ENCODE measurements at places on chromosomes 7 and 10.

GRCh38 chr10:101839416-101840063 is 4.1 kb downstream of the KCNIP2 start:
- DNase-seq, result no peak

GRCh38 chr7:23893942-23894891 is 184.2 kb downstream of the STK31 start:
- DNase-seq, result peak; percentile 2

DNA sequence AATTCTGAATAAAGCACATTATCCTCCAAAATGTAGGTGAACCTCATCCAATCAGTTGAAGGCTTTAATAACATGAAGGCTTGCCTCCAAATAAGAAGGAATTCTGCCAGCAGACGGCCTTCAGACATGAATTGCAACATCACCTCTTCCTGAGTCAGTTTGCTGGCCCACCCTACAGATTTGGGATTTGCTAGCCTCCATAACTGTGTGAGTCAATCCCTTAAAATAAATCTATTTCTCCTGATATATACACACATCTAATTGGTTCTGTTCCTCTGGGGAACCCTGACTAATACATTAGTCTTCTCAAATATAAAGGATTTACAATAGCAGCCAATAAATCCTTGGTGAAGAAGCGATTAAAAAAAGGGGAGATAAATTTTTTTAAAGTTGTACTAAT is 34.8 kb upstream of the OSBPL3 start:
- DNase-seq, result no peak

GRCh38 chr10:61747307-61747706 is 84.6 kb downstream of the CABCOCO1 start:
- no peak for DNase-seq

- DNase-seq, result no peak
Measured at GRCh38 chr7:49778731-49779270, 5.4 kb downstream of the VWC2 start.

DNA sequence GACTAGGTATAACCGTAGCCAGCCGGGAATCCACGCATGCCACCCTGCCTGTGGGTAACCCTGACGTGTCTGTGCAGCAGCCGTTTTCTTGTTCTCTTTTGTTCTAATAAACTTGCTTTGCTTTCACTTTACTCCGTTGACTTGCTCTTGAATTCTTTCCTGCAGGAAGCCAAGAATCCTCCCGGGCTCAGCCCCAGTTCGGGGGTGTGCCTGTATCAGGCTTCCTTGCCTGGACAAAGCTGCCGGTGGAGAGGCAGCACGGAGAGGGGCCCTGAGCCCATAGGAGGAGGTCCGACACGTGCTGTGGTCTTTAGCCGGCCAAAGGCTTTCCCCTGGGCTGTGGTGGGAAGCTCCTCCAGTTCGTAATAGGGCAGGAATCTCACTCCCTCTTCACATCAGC is 256.5 kb upstream of the PPP2R2D start:
- DNase-seq, result no peak

- DNase-seq, result no peak
Measured at GRCh38 chr10:127911218-127911866, 4.4 kb downstream of the PTPRE start.

- DNase-seq, result no peak
Measured at GRCh38 chr10:16799621-16800020, 17.6 kb downstream of the RSU1 start.

GRCh38 chr10:93680412-93681047 is 21.9 kb downstream of the FRA10AC1 start:
- DNase-seq, result no peak

- DNase-seq, result no peak
Measured at GRCh38 chr10:3350617-3351258, 178.2 kb upstream of the PITRM1 start.

DNA sequence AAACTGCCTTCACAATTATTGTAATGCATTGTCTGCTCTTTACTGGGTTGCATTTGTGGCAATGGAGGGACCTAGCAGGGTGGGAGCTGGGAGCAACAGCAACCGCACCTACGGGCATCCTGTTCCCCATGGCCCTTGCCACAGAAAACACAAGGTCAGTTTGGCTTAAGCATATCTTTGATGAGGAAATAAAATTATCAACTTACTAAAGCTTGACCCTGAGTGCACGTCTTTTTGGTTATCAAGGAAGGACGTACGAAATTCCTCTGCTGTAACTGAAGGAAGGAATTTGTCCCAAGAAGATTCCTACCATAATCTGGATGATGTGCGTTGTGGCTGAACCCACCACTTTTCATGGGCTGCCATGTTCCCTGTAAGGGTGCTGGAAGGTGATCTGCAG is 19.9 kb upstream of the PTPRN2 start:
- DNase-seq, result no peak

- no peak for DNase-seq
Measured at GRCh38 chr10:106132956-106133355, 1031.5 kb downstream of the SORCS1 start.

DNA sequence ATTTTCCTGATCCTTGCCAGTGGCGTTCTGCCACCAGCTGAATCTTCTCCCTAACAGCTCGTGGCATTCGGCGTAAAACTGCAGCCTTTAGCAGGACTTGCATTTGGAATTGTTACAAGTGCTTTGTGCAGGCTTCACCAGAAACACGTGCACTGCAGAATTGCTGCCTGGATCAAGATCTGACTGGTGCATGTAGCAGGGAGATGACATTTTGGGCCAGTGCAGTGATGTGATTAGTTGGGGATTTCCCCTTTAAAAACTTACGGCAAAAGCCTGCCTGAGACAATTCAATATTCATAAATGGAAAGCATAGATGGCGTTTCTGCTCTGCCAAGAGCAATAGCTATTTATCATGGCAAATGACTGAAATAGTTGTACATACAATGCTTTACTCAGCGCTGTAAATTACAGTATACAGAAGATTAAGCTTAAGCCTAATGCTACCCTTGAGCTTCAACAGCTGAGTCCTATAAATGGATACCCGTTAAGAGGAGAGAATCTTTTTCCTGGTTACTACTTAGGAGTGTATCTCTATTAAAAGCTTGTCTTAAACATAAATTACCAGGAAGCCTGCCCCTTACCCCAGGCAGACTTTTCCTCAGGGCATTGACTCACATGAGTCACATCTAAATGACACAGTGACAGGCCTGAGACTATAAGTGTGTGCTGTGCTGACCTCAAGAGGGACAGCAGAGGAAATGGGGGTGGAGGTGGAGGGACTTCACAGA is 106.3 kb downstream of the ATXN7L1 start:
- no peak for DNase-seq

DNA sequence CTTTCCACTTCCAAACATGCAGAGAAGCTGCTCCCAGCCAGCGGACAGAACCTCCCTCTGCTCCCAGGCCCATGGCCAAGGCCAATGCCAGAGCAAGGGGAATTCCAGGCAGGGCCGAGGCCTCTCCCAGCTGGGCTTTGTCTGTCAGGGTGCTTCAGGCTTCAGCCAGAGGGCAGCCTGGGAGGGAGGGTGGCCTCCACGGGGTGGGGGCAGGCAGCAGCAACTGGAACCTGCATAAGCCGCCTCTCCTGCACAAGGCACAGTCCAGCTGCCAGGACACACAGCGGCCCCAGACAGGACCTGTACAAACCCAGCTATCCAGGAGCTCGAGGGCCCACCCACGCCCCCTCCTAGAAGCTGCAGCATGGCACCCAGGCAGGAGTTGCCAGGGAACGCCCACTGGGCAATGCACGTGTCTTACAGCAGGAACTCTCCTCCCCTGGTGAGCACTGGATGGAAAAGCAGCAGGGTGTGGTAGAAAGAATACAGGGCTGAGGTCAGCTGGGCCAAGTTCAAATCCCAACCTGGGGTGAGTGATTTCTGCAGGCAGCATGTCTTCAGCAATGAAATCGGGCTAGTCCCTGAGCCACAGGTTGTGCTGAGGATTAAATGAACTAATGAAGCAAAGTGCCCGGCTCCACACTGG is 7.6 kb downstream of the FAM53B start:
- no peak for DNase-seq

DNA sequence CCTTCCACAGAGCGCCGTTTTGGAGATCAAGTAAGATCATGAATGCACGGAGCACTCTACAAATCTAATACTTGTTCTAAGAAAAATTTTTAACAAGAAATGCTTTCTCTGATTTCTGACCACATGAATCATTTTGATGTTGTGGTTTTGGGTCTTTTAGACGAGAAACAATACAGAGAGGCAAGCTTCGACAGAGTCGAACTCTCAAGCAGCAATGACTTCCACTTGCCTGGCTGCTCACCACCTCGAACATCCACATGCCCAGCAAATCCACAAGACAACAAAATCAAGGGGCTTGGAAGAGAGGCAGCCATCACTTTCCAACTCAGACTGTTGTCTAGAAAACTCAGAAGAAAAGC is 69.4 kb upstream of the GSDME start:
- DNase-seq, result no peak
